ENCODE measurements at places on chromosomes 1 and 21. TPM values are rescaled to one million over a fixed set of nuclear protein-coding genes. Genes with fewer than 3 reads are reported as not detected.

DNA sequence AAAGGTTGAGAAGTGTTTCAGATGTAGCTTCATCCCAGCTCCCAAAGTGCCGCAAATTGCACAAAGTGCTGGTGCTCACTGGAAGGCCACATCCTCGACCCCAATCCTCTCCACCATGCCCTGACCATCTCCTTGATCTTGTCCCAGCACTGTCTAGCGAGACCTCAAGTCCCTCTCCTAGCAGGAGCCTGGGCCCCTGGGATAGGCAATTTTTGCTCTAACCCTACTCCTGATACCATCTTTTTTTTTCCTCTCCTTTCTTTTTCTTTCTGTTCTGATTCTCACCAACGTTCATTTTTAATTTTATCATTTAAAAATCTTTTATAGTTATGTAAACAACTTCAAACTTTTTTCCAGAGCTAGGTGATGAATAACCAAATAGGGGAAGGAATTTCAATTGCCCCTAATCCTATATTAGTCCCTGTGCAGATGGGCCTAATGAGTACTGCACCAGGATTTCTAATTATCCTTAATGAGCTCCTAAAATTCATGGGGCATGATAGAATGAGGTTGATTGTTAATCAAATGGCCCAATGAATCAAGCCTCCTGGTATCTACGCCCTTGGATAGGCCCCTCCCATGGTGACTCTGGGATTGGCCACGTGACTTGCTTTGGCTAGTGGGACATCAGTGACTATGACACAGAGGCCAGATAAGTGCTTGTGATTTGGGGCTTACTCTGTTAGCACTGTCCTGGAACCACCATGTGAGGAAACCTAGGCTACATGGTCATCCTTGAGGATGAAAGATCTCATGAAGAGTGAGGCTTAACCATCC is 41.5 kb upstream of the TENT5B start:
- no peak for DNase-seq

- DNase-seq: no peak
These were observed 180.7 kb downstream of the MRPL39 start for GRCh38 chr21:25426580-25426979.

DNA sequence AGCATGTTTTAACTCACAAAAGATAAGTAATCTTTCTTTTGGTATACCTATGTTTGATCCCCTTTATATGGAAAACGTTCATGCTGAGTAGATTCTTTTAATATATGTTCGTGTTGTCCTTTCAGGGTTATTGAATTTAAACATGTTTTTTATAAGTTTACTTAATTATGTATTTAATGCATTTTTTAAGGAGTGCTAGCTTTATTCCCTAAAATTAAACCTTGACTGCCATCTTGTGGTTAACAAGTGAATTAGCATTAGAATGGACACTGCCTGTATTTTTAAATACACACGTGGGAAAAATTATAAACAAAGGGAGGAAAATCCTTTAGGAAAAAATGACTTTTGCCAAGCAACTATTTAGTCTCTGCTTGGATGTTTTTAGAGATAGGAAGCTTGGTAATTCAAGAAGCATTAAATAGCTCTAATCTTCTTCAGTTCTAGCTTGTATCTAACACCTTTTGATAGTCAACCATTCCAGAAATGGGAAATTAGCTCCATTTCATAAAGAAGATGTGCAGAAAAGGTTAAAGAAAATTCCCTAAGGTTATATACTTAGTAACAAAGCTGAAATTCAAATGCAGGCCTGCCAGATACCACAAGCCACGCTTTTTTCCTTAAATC is 43.0 kb downstream of the UBE2U start:
- DNase-seq: no peak

DNA sequence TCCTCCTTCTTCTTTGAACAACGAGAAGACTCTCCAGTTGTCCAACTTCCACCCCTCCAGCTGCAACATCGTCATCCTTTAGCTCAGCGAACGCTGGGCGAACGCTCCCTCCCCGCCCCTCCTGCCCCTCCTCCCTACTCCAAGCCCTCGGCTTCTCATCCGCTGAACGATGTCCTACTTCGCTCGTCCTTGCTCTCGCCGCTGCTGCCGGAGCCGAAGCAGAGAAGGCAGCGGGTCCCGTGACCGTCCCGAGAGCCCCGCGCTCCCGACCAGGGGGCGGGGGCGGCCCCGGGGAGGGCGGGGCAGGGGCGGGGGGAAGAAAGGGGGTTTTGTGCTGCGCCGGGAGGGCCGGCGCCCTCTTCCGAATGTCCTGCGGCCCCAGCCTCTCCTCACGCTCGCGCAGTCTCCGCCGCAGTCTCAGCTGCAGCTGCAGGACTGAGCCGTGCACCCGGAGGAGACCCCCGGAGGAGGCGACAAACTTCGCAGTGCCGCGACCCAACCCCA is at the start of gene BCAN:
BCAN (plus strand) TSS at position 357 of the 504 bp plus-strand sequence. CDS start 3,938 bp downstream, outside the sequence.
- DNase-seq: peak; percentile 33

GRCh38 chr1:45383191-45383590 is 43.0 kb upstream of the MUTYH start:
- DNase-seq: no peak

GRCh38 chr21:37153196-37153934 is 80.3 kb downstream of the TTC3 start:
- no peak for DNase-seq

DNA sequence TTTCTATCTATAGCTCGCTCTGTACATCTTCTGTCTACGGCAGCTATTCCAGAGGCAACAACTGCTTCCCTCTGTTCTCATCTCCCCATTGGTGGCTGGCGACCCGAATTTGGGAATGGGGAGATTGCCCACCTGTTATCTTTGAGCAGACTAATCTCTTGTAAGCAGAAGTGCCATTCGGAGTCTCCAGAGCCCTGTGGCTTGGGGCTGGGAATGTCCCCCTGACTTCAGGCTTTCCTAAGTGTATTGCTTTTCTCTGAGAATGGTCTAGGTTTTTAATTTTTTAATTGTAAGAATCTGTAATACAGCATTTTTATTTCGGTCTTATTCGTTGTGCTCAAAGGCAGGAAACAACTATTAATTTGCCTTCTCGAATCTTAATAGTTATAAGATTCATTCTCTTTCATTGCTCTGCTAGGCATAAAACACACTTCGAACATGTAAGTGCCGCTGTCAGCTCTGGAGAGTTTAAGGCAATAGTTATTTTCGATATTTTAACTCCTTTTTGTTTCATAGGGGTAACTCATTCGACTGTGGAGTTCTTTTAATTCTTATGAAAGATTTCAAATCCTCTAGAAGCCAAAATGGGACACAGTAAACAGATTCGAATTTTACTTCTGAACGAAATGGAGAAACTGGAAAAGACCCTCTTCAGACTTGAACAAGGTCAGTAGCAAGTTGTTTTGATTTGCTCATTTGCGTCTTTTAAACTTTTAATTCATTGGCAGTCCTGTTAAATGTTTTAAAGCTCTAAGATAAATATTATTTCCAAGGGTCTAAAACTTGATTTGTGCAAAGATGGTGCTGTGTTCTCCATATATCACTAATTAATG is 514 bp downstream of the AGL start:
- no peak for DNase-seq

DNA sequence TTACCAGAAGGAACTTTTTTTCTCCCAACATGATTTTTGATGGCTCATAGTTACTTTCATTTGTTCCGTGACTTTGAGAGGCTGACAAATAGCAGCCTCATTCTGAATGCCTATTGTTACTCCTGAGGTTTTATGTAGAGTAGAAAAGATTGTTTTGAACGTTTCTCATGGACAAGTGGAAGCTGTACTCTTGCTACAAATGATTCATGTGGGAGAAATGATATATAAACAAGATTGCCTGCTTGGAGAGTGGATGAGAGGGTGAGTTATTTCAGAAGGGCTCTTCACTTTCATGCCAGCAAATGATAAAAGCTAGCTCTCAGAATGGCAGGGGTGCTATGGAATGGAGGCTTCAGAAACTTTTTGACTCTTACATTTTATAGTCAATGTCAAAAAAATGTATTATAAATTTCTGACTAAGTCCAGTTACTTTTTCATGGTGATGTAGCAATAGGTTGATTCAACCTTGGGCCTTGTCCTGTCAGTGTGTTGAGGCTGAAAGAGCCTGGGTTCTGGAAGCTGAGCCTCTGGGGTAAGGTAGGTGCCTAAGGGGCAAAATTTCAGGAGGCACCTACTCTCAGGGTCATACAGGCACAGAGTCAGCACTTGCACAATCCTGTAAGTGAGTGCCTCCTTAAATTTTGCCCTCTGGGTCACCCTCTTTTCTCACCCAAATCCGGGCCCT is 19.4 kb downstream of the JUN start:
- no peak for DNase-seq

GRCh38 chr21:46662367-46662654 is 26.8 kb downstream of the PRMT2 start:
- DNase-seq: no peak

DNA sequence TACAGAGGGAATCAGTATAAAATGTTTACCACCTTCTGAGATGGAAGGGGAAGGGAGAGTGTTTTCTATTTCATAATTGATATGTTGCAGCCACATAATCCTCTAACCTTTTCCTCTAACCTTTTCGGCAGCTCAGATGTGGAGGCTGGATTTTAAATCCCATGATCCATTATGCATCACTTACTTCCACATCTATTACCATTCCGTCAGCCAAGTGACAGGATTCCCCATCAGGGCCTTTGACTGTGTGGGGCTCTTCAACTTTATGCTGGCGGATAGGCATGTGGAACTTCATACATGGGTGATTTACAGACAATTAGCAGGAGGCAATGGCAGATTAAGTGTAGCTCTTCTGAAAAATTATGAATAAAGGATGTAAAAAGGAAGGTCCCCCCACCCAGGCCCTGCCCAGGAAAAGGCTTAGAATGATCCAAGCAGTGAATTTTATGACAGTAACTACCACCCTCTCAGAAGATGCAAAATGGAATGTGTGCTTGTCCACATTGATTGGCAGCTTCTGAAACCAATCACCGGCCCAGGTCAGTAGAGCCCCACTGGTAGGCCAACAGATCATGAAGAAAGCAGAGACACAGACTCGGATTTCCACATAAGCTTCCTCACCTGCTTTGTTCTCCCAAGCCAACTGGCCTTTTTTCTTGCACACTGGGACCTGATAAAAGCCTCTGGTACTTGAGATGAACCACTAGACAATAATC is 147.0 kb downstream of the ST6GALNAC5 start:
- no peak for DNase-seq

DNA sequence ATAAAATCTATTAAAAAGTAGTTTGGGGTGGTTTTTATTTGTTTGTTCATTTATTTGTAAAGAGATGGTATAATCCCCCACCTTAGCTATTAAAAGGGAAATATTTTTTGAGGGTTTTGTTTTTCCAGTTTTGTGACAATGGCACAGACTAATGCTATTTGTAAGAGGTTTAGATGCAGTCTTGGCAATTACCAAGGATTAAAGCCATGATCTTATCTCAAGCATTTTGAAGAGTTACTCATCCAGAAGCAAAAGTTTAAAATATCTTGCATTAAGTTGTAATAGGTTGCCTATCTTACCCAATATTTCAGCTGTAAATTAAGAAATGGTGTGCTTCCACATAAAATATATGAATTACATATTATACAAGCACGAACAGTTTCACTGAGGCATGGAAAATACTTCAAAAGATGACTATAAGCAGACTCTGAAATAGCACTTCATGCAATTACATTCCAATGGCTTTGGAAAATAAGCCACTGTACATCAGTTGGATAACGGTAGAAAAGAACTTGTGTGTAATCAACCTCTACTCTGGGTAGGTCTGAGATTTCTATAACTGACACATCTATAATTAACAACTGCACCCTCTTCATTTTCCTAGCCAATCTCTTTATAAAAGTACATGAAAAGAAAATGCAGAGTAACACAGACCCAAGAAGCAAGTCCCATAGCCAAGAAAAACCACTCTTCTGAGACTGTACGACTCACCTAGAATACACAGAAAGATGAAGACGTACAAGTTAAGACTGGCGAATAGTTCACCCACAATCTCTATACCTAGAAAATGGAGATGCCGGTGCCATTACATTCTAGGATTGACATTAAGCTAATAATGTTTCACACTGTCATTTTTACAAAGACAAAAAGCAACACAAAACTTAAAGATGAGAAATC is 95.2 kb downstream of the PTPN14 start:
- DNase-seq: no peak

DNA sequence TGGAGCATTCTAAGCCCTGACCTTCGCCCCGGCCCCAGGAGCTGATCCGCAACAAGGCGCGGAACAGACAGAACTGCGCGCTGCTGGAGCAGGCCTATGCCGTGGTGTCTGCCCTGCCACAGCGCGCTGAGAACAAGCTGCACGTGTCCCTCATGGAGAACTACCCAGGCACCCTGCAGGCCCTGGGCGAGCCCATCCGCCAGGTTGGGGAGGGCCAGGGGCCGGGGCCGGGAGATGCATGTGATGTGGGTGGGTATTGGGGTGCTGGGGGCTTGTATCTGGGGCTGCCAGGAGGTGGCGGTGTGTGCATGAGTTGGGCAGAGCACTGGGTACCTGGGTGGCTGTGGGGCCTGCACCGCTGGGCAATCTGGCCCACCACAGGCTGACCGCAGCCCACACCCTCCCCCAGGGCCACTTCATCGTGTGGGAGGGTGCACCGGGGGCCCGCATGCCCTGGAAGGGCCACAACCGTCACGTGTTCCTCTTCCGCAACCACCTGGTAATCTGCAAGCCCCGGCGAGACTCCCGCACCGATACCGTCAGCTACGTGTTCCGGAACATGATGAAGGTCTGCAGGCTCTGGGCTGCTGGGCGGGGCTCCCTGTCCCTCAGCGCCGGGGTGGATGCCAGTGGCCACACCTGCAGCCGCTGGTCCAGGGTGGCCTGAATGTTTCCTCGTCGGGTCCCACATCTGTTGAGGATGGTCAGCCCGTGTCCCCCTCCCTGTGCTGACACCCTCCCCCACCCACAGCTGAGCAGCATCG is 65.8 kb downstream of the TRIM11 start:
- peak; percentile 15 for DNase-seq

- no peak for DNase-seq
These were observed 52.5 kb upstream of the CD55 start for GRCh38 chr1:207268753-207269511.

DNA sequence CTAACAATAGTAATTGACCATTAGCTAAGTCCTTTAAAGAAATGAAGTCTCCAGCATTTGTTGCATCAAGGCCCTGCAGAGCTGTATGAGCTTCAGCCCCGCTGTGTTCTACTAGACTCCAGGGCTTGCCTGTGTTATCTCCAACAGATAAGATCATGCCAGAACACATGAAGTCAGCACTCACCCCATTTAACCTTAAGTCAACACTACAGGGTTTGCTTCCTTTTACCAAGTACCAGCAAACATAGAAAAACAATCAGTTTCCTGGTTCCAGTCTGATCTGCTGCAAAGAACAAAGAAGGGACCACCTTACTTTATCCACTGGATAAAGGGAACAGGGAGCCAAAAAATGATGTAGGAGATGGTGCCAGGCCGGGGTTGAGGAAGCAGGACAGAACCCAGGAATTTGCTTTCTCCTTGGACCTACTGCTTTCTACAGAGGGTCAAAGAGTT is 41.3 kb upstream of the ENAH start:
- no peak for DNase-seq

ALX3 gene
- 0.04 TPM for polyA plus RNA-seq

CELA3A gene
- not detected for polyA plus RNA-seq

GJA8 gene
- polyA plus RNA-seq: not detected

ERI3 gene
- polyA plus RNA-seq: 96.8 TPM

C1QC gene
- polyA plus RNA-seq: 8.7 TPM

FAM43B gene
- 0.05 TPM for polyA plus RNA-seq

PCAT6 gene
- polyA plus RNA-seq: 0.14 TPM
